ENCODE measurements at places on chromosomes 5 and 9.

- DNase-seq, result peak; percentile 43
Observed at GRCh38 chr5:132386644-132387286, 17.3 kb downstream of the SLC22A5 start.

GRCh38 chr9:135294836-135295235, 184.7 kb upstream of the PPP1R26 start:
- no peak for DNase-seq

- DNase-seq, result no peak
Observed at GRCh38 chr9:110753731-110754231, 85.2 kb downstream of the MUSK start.

DNA sequence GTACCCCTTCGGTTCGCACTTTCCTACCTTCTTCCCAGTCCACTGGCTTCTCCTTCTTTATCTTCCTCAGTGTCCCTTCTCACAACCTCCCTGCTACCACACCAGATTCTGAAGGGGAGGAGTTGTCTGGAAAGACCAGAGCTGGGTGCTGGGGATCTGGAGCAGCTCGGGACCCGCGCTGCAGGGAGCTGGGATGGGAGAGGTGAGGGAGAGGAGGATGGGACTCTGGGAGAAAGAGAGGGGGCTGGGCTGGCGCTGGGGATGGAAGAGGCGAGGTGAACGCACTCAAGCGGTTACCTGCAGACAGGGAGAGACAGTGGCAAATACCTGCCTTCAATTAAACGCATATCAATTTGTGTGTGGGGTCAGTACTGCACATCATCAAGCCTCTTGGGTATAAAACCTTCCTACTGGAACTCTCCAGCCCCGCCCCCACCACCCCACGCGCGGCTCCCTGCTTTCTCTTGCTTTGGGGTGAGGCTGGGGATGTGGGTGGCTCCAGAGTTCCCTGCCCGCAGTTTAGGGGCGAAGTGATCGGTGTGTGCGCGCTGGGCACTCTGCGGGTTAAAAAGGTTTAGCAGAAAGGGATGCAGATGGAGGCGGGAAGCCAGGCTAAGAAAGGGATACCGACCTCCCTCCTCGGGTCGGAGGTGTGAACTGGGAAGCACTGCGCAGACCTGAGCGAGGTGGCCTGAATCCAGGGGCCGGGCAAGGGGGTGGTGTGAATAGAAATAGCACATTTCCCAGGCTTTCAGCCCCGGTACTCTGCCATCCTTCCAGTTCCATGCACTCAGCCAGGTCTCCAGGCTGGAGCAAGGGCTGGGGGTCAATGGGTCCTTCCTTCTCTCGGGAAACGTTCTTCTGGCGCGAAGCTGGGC, 977 bp upstream of the PAM start:
- DNase-seq, result no peak

- DNase-seq, result no peak
Observed at GRCh38 chr5:36395260-36395659, 93.6 kb upstream of the RANBP3L start.

GRCh38 chr5:123297198-123297831, 125.9 kb downstream of the CEP120 start:
- no peak for DNase-seq
